ENCODE measurements at places on chromosomes 3 and 15.

GRCh38 chr3:136070953-136071949 is 105.7 kb downstream of the PPP2R3A start:
- no peak for DNase-seq

DNA sequence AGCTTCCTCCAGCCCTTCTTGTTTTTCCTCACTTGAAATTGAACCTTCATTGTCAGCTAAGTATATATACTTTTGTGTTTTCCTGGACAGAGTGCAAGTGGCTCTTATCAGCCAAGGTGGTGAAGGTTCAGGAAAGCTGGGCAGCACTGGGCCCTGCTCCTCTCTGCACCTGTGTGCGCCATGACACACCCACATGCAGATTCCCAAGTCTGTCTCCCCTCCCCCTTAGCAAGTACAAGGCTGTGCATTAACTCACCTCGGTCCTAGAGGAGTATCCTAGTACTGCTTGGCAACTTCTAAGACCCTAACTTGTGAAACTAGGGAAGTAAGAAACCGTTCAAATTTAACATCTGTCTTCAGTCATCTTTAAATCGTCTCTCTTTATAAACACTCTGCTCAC is 85.8 kb downstream of the SLC49A4 start:
- no peak for DNase-seq

- no peak for DNase-seq
These were observed 4.7 kb downstream of the ZIC1 start for GRCh38 chr3:147413686-147414389.

- no peak for DNase-seq
These were observed 165.5 kb upstream of the TGFBR2 start for GRCh38 chr3:30440880-30441279.

- no peak for DNase-seq
These were observed 63.2 kb upstream of the SPPL2A start for GRCh38 chr15:50828610-50829206.

- DNase-seq = peak; percentile 33
These were observed 152.4 kb downstream of the AGBL1 start for GRCh38 chr15:86231864-86232721.

DNA sequence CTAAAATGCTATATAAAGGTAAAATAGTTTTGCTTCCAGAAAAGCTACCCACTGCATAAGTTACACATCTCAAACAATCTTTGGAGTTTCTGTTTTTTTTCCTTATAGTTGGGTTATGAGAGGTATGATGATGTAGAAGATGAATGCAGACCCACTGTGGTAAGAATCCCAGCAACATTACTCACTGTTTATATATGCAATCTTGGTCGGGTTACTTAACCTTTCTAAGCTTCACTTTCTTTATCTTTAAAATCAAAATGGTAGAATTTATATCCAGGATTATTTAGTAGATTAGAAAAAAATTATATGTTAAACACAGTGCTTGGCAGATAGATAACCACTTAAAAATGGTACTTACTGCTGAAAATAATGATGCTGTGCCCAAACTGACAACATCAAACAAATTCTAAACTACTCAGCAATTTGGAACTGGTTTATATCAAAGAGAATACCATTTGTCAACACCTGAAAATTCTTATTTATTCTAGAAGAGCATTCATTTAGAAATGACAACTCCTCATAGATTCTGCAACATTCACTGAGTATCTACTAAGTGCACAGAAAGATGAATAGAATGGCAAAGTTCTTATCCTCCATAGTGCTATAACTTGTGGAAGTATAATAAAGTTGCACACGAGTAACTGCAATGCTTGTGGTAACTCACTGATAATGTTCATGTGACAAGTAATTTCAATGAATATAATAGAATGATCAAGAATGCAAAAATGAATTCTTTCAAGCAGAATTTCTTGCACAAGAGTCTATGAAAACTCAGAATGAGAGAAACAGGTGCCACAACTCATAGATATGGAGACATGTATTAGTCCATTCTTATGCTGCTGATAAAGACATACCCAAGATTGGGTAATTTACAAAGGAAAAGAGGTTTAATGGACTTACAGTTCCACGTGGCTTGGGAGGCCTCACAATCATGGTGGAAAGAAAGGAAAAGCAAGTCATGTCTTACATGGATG is 129.0 kb upstream of the SLC7A14 start:
- DNase-seq = no peak

DNA sequence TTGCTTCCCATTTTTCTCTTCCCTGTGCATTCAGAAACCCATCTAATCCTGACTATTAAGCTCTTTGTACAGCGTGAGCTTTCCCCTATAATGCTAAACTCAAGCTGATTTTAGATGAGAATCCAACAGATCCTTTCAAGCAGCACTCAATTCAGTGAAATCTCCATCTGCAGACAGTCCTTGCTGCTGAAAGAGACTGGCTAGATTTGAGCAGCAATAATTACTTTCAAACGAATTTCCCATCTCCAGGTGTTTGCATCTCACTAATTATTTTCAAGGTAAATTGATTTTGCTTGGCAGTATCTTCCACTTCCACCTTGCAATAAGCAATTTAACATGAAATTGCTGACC is 49.5 kb upstream of the SLC7A14 start:
- no peak for DNase-seq

- DNase-seq = no peak
These were observed 27.7 kb downstream of the PTX3 start for GRCh38 chr3:157464321-157464720.

DNA sequence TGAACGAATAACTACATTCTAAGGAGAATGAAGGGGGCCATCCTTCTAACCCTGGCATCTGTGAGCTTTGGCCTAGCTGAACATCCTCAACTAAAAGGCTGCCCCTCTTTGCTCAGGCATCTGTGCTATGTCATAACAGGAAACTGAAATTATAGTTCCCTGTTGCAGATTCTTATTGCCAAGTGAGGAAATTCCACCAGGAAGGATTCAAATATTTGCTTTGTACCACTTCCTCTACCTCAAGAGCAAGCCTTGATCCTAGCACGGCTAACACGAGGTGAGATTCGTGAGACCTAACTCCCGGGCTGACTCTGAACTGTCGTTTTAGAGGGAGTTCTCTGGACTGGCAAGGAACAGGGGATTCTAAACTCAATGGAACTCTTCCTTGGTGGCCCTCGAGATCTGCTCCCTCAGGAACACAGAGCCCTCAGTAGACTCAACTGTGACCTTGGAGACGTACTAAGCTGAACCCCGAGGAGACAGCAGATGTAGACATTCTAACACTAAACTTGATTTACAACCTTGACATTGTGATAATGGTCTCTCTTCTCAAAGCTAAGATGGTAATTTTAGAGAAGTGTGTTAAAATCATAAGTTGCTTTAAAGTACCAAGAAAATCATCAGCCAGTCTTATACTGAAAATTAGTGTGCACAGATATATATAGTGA is 4.2 kb downstream of the SPG21 start:
- no peak for DNase-seq
